ENCODE measurements at places on chromosomes 5 and 9.

DNA sequence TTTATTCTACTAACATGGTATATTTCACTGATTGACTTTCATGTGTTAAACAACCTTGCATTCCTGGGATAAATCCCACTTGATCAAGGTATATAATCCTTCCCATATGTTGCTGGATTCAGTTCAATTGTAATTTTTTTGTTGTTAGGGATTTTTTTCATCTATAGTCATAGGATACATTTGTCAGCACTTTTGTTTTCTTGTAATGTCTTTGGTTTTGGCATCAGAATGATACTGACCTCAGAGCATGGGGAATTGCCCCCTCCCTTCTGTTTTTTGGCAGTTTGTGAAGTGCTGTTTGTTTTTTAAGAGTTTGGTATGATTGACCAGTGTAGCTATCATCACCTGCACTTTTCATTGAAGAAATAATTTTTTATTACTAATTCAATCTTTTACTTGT is 176.8 kb upstream of the RASEF start:
- DNase-seq: no peak

GRCh38 chr9:17219261-17219660 is 84.4 kb downstream of the CNTLN start:
- no peak for DNase-seq

GRCh38 chr5:55104946-55105701 is 2.7 kb downstream of the GZMA start:
- no peak for DNase-seq

DNA sequence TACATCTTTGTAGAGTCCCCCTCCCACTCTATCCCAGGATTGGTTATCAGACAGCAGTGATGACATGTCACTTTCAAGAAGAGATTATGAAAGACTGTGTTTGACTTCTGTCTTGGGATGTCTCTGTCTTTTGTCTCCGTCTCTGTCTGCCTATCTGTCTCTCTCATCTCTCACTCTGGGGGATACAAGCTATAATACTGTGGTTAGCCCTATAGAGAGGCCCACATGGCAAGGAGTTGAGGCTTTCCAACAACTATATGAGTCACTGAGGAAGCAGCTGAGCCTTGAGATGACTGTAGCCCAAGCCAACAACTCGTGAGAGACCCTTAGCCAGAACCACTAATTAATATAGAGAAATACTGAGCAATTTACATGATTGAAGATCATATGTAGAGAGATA is 284.8 kb downstream of the PDE4D start:
- no peak for DNase-seq

GRCh38 chr5:122332599-122333555 is 20.8 kb downstream of the SNCAIP start:
- no peak for DNase-seq

DNA sequence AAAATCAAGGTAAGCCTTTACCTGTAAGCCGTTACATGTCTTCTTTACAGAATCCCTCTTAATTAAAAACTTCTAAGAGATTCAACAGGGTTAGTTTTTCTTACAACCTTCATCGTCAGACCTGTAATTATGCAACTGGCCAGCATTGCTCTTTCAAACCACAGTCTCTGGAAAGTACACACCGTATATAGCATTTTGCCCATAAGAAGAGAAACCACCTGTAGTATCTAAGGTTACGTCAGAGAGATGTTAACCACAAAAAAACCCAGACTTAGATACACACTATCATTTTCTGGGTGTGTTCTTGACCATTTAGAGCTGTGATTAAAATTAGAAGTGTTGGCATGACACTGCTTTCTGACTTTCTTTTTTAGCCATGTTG is 140.0 kb downstream of the MUSK start:
- DNase-seq: no peak

- DNase-seq: no peak
Observed at GRCh38 chr5:23483090-23483489, 24.3 kb upstream of the PRDM9 start.

- no peak for DNase-seq
Observed at GRCh38 chr5:4907571-4907970, 232.6 kb upstream of the ADAMTS16 start.

GRCh38 chr5:157464519-157465171 is 4.6 kb downstream of the NIPAL4 start:
- DNase-seq: peak; percentile 59

DNA sequence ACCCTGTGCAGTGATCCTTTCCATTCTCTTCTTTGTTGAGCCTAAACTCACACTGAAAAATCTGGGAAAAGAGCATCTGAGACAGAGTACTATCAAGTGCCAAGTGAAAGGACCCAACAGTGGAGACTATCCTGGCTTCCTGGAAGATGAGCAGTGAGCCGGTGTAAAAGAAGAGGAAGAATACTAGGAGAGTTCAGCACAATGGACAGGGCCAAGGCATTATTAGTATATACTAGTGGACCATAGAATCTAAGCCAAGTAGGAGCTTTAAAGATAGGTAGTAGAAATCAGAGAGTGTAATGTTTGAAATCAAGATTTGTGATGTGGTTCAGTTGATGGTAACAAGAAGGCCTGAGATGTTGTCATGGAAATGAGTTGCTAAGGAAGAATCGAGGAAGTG is 140.8 kb downstream of the CAMK4 start:
- no peak for DNase-seq
